Kasumi-1 (cell line): ENCODE measurements at places on chromosomes 2 and 18.

- DNase-seq = no peak
Observed at GRCh38 chr18:604771-605170, 8.0 kb downstream of the CLUL1 start.

DNA sequence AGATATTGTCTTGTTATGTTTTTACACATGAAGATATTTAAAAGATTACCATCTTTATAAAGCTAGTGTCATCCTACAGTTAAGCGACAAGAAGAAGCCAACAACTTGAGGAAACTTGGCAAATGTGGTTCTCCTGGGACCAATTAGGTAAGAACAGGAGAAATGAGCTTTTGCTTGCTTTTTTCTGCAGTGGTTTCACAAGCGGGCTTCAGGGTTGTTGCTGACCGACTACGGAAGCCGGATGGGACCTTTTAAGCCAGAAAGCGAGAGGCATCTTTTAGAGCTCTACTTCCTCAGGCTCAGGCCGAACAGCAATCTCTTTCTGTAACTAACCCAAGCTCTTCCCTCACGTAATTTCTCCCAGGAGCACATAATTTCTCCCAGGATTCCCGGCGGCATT, 256.5 kb downstream of the CNTNAP5 start:
- DNase-seq = no peak

DNA sequence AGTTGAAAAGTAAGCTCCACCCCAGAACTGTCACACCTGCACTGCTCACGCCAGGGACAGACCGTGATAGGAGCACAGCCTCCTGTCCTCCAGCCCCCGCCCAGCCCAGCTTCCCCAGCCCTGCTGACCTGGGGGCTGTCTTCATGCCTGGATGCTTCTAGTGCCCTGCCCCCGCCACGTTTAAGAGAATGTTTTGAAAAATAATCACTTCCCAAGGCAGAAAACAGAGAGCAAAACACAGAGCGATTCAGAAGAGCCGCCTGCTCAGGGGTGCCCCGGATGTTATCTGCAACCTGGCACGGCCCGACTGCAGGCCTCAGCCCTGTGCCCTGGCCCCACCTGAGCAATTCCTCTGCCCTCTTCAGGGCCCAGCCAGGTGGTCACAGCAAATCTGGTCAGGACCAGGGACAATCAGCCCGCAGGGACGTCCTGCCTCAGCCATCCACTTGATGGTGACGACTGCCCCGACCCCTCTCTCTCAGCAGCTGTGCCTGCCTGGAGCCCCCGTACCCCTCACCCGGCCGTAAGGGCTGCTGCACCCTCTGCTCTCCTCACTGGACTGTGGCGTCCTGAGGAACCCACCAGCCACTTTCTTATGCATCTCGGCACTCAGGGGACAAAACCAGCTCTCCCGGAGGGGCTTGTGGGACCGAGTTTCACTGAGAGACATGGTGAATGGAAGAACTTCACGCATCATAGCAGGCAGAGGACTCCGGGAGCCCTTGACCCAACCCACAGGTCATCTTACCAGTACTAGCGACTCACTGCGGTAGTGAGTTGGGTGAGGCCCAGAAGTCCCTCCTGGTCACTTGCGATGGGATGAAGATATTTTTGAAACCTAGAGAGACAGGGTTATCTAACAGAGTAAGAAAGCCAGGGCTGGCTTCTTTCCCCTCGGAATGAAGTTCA, 30.2 kb downstream of the ADI1 start:
- no peak for DNase-seq

- no peak for DNase-seq
Observed at GRCh38 chr18:34800381-34800780, 90.3 kb downstream of the DTNA start.

GRCh38 chr2:6692819-6693218, 172.9 kb downstream of the CMPK2 start:
- no peak for DNase-seq

GRCh38 chr2:132521341-132521740, 104.7 kb downstream of the GPR39 start:
- no peak for DNase-seq

DNA sequence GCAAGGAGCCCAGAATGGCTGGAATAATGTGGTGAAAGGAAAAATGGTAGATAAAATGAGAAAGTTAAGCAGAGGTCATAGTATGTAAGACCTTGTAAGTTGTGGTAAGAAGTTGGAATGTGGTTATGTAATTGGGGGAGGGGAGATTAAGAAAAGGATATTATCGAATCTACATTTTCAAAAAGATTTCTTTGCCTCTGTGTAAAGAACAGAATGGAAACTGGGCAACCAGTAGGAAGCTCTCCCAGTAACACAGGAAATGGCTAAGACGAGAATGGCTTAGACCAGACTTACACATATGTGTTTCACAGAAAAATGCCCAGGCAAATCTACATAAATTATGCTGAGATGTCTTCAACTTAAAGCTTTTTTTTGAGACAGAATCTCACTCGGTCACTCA, 13.2 kb downstream of the MEMO1 start:
- DNase-seq = peak; percentile 23

DNA sequence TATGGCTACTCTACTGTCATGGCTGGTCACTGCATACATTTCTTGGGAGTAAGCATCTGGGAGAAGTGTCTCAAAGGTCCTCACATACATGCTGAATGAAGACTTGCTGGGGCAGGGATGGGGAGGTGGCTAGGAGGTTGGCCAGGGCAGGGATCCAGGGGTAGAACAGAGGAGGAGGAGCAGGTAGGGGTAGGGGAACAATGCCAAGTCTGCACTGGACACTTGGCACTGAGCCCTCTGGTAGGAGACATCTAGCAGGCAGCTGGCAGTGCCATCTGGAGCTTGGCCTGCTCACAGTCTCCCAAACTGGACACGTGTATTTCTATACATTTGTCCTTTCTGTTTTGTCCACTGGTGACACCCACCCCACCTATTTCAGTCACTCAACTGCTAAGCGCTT, 62.7 kb upstream of the REV1 start:
- no peak for DNase-seq

DNA sequence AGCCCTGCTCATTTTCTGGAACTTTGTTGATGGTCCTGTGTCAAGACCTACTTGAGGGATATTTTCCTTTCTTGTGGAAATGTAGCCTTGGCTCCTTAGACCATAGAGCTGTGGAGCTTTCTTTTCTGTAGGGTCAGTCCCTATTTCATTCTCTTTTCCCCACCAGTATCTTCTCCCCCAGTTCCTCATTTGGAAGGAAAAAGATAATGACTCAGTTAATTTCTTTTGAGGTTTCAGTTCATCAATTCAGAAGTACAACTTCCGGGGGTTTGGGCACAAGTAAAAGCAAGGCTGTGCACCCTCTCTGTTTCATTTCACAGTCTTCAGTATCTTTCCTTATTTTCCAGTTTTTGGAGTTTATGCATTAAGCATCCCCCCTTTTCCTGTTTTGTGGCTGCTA, 70.7 kb downstream of the CDC42EP3 start:
- DNase-seq = peak; percentile 56

DNA sequence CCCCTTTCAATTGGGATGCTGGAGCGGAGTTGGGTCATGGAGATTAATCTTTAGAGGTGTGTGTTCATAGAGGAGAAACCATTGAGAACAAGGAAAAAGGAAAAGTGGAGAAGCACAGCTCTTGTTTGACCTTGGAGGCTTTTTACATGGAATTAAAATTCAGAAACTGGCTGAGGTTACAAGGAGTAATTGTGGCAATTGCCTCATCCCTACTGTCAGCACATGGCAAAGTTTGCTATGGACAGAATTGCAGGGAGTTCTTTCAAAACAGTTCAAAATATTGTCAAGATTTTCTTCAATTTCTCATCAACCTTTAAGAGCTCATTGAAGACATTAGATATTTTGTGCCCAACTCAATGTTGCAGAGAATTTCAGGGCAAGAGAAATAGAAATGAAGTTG, 232.7 kb downstream of the SLC8A1 start:
- DNase-seq = no peak

- no peak for DNase-seq
Observed at GRCh38 chr18:79582978-79583377, 96.6 kb upstream of the CTDP1 start.

- no peak for DNase-seq
Observed at GRCh38 chr2:208150094-208150493, 4.1 kb upstream of the CRYGB start.

DNA sequence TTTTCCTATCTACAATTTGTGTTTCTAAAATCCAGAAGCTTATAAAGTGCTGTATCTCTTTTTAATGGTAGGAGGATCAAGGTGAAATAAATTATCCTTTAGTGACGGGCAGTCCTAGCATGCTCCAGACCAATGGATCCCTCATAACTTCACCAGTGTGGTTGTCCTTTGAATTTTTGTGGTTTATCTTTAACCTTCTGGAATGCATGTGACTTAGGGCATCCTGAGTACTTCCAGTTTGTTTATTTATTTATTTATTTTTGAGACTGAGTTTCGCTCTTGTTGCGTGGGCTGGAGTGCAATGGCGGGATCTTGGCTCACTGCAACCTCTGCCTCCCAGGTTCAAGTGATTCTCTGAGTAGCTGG, 40.4 kb downstream of the NUP35 start:
- DNase-seq = no peak

- peak; percentile 83 for DNase-seq
Observed at GRCh38 chr2:164910101-164910899, 45.0 kb downstream of the SLC38A11 start.

DNA sequence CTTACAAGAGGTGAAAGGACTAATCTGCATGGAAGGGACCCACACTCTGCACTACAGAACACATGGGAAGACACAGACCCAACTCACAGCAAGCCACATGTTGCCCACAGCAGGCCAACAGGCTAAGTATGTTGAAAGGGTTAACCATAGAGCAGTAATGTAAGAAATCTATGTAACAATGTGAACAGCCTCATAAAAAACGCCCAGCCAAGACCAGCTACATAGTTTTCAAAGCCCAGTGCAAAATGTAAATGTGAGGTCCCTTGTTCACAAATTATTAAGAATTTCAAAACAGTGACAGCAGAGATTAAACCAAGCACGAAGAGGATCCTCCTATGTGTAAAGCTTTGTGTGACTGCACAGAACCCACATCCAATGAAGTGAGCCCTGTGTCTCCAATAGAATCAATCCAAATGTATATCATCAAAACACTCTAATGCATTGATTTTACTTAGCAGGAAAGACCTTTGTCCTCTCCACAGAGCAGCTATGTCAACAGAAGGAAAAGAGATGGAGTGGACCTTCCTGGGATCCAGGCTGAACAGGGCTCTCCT, 210.1 kb downstream of the AGPS start:
- no peak for DNase-seq

DNA sequence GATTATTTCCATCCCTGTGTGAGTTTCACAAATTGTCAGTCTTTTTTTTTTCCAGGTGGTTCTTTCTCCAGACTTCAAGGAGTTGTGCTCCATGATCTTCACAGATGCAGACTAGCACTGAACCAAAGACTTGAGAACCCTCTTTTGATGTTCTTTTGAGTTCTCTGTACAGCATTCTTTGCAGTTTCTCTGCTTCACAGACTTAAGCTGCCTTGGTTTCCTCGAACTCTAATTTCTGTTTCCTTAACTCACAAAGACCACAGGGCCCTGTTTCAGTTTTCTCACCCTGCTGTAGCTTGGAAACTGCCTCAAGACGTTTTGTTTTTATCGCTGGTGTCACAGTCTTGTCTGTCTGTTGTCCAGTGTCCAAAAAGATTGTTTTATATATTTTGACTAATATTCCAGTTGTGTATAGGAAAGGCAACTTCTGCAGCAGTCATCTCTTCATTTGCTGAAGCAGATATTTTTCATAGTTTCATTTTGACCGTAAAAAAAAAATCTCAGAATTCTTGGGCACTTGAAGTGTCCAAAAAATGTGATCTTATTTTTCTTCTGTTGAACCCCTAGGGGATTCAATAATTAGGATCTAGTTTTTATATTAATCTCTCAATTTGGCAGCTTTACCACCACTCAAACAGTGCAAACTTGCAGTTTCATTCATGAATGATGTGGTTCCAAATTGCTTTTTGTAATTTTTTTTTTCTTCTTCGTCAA, 97.0 kb upstream of the MC4R start:
- no peak for DNase-seq

DNA sequence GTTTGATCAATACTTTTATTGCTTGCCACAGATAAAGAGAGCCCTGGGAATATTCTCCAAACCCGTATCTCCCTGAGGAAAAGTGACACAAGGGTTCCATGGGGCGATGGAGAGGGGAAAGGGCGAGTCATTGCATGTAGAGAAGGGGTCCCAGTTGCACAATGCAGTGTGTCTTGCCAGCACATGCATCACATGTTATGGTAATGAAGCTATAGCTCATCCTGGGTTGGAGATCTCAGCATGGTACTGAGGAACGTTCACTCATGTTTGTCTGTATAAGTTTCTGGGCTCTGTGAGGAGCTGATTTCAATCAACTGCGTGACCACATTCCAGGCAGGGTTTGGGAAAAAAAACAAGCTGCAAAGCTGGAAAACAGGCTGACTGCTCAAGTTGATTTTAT, 220.7 kb upstream of the MC4R start:
- DNase-seq = no peak

- DNase-seq = no peak
Observed at GRCh38 chr2:227451655-227451992, 20.3 kb upstream of the AGFG1 start.

DNA sequence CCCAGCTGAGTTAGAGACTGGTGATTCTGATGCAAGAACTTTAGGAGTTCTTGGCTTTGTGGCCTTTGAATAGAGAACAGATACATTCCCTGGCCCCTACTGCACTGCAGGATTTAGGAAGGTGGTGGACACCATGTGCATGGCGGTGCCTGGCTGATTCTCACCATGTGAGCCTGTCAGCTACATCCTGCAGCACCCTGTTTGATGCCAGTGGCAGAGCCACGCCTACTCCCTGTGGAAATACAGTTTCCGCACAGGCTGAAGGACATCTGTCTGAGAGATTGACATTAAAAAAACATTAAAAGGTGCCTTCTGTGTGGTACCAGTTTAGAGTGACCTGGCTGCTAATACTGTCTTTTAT, 50.0 kb downstream of the KCNE4 start:
- no peak for DNase-seq

- DNase-seq = no peak
Observed at GRCh38 chr18:76989647-76990190, 142.9 kb downstream of the MBP start.

DNA sequence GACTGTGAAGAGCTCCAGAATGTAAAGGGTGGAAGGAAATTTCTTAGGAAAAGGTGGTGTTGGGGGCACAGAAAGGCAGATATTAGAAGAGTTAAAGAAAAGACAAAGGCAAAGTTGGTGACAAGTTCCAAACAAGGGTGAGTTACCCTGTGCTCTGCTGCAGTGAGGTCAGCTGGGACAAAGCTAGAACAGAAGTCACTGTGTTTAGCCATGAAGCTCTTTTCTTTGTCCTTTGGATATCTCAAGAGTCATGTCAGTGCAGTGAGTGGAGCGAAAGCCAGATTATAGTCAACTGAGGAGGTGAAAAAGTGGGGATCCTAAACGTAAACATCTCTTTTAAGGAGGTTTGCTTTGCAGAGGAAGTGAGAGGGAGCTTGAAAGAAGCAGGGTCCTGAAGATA, 187.8 kb upstream of the ALPP start:
- no peak for DNase-seq

DNA sequence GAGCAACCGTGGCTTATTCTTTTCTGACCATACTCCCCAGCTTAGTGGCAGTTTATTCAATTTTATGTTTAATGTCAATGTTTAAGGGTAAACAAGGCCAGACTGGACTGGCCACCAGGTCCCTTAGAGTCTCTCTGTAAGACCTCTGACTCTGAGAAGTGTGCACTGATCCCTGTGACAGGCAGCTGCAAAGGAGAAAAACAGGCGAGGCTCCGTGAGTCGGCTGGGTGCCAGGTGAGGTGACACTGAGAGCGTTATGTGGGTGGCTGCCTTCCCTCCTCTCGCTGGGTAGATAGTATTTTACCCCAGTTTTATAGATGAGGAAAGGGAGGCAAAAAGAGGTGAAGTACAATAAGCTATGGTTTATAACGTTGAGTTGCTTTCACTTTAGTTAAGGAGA, 139.4 kb upstream of the HDAC4 start:
- DNase-seq = no peak
